ENCODE measurements at places on chromosomes 4 and X.

- no peak for DNase-seq
Measured at GRCh38 chr4:5734853-5735252, 23.9 kb downstream of the EVC start.

DNA sequence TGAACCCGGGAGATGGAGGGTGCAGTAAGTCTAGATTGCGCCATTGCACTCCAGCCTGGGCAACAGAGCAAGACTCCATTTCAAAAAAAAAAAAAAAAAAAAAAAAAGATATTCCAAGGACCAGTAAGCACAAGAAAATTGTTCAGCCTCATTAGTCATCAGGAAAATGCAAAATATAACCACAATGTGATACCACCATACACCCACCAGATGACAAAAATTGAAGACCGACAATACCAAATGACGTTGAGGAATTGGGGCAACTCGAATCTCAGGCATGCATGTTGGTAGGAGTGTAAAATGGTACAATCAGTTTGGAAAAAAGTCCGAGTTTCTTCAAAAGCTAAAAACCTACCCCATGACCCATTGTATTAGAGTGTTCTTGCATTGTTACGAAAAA is 130.2 kb upstream of the FAM9B start:
- no peak for DNase-seq

DNA sequence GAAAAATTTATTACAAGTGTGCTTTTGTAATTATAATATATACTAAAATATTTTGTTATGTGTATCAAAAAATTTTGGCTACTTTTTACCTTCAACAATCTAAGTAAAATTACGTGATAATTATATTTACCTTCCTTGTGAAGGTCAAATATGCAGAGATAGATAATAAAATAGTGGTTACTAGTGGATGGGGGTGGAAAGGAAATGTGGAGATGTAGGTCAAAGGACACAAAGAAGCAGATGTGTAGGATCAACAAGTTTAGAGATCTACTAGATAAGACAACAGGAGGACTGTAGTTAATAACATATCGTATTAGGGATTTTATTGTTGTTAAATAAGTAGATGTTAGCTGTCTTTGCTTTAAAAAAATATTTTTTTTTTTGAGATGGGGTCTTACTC is 21.3 kb downstream of the HERC5 start:
- DNase-seq, result no peak

- DNase-seq, result no peak
Measured at GRCh38 chr4:55297346-55297745, 48.7 kb upstream of the SRD5A3 start.

GRCh38 chr4:157576671-157577217 is 356.2 kb downstream of the GRIA2 start:
- no peak for DNase-seq

- no peak for DNase-seq
Measured at GRCh38 chr4:104302731-104303130, 192.0 kb downstream of the CXXC4 start.

DNA sequence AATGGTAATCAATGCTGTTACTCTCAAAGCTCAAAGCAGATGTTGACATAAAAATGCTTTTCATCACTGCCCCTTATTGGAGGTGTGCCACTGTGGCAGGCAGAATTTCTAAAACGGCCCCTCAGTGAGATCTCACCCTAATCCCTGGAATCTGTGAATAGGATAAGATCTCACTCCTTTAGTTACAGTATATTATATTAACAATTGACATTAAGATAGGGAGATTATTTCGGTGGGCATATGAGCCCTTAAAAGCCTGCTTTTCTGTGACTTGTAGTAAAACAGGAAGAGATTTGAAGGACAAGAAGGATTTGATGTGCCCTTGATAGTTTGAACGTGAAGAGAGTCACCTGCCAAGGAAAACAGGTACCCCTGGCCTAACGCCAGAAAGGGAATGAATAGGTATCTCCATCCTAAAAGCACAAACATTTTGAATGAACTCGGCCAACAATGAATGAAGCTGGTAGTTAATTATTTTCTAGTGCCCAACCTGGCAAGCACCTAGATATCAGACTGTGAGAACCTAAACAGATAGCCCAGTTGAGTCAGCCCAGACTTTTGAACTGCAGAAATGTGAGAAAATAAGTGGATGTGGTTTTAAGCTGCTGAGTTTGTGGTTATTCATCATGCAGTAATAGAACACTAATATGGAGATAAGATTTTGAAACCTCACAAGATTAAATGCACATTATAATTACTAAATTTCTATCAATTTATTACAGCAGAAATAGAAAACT is 881.6 kb downstream of the PCDH18 start:
- DNase-seq, result no peak

DNA sequence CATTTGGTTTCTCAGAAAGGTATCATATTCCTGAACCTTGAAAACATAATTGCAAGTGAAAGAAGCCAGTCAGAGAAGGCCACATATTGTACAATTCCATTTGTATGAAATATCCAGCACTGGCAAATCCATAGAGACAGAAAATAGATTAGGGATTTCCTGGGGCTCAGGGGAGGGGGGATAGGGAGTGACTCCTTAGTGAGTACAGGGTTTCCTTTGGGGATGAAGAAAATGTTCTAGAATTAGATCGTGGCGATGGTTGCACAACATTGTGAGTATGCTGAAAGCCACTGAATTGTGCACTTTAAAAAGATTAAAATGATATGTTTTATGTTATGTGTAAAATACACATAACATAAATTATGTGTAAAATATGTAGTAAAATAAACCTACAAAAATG is 10.3 kb downstream of the XPNPEP2 start:
- no peak for DNase-seq

DNA sequence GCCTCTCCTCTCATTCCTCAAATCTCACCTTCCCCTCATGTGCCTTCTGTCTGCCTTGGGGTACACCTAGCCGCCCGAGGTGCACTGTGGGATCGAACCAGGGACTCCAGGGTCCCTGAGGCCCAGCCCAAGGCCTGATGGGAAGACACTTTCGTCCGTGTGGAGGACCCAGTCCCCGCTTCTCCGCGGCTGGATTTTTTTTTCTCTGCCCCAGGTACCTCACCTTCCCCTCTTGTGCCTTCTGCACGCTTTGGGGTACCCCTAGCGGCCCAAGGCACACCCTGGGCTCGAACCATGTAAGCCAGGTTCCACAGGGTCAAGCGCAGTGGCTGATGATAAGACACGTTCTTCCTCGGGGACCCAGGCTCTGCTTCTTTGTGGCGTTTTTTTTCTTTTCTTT is 530.7 kb downstream of the CWH43 start:
- no peak for DNase-seq

- DNase-seq, result no peak
Measured at GRCh38 chrX:129665916-129666644, 11.3 kb upstream of the APLN start.

GRCh38 chr4:7903791-7904516 is 35.7 kb downstream of the AFAP1 start:
- no peak for DNase-seq

DNA sequence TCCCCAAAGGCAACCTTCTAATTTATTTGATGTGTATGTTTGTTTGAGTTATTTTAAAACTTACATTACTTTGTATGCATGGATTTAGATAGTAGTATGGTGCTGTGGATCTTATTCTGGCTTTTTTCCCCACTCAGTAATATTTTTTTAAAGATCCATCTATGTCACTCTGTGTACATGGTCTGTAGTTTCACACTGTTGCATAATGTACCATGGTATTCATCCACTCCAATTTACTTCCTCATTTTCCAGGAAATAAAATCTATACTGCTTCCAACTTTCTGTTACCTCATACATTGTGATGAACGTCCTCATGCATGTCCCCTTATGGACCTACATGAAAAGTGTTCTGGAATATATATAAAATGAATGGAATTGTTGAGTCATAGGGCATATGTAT is 17.6 kb downstream of the ARMCX2 start:
- no peak for DNase-seq

Data from stimulated activated CD4-positive, alpha-beta T cell treated with anti-CD3 and anti-CD28 coated beads, Interleukin-2, amount 100 ng/mL, for 24 hours (primary cell).